ENCODE measurements at places on chromosomes 12 and 14.

GRCh38 chr12:39692258-39692853 lies 72.8 kb upstream of the ABCD2 start:
- DNase-seq = no peak

- DNase-seq = no peak
These were observed 76.3 kb downstream of the CCDC88C start for GRCh38 chr14:91341334-91341733.

- no peak for DNase-seq
These were observed 13.7 kb upstream of the DERA start for GRCh38 chr12:15897433-15897832.

DNA sequence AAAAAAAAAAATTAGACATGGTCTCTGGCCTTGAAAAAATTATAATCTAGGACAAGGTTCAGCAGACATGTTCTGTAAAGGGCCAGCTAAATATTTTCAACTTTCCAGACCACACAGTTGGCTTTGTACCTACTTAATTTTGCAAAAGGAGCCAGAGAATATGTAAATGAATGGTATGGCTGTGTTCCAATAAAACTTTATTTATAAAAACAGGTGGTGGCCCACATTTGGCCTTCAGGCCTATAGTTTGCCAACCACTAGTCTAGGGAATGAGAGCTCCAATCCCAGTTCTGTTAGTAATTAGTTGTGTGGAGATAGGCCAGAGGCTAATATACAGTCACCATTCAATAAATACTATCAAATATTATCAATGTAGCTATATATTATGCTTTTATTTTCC lies 29.3 kb upstream of the PWP1 start:
- no peak for DNase-seq

DNA sequence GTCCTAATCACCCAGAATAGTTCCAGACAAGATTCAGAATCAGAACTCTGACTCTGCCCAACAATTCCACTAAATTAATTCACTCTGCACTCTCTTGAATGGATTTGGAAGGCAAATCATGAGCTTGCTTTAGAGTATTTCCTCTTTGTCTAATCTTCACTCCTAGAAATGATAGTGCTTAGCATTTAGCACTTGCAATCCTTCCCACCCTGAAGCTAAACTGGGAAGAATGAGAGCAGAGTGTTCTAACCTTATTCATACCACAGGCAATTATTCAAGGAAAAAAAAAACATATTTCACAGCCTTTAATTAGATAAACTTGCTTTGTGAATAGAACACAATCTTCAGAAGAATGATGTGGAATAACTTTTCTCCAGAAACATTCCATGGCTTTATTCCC lies 264.6 kb downstream of the PAWR start:
- DNase-seq = no peak

- no peak for DNase-seq
These were observed 4.3 kb downstream of the PAPLN start for GRCh38 chr14:73241481-73242165.

- DNase-seq = no peak
These were observed 27.4 kb downstream of the ABCD4 start for GRCh38 chr14:74275241-74275841.

DNA sequence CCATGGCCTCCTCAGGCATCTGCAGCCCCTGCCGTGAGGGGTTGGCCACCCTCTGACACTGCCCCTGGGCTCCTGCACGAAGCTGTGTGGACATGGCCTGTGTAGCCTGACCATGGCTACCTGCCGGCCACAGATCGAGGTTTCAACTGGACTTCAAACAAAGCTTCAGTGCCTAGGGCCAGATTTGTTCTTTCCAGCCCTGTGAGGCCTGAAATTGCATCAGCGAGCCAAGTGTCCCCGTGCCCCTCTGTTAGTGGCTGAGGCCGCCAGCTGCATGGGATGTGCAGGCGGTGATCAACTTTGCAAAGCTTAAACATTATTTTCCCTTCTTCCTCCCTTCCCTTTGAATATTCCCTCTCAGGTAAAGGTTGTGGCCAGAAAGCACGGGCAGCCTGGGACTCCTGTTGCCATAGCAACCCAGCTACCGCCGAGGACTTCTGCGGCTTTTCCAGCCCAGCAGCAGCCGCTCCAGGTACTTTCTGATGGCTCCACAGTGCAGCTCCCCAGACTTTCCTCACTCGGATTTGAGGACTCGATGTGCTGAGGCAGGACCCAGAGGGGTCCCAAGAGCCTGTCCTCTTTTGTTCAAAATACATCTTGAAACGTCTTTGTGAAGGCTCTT lies 35.8 kb downstream of the DDX51 start:
- no peak for DNase-seq

DNA sequence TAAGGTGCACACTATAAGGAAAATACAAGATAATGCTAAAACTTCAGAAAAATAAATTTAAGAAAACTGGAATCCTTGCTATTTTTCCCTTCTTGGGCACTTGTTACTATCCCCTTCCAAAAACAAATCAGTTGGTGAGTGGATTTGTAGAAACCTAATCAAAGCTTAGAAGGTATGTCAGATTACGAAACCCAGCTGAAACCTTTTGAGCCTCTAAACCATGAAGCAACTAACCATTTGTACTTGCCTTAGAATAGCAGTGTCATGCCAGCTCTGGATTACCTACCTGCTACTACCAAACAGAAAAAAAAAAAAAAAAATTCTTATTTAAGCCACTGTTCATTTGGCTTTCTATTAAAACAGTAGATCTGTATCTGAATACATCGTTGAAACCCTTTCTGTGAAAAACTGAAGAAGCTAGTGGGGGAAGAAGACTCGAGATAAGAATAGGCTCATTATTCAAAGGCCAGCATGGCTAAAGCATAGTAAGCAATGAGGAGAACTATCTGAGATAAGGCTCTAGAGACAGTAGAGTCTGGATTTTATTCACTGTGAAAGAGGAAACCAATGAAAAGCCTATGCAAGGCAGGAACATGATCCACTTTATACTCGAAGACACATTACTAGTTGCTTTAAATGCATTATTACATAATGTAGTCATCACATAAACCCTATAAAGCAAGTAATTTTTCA lies 30.2 kb downstream of the OSBPL8 start:
- no peak for DNase-seq

DNA sequence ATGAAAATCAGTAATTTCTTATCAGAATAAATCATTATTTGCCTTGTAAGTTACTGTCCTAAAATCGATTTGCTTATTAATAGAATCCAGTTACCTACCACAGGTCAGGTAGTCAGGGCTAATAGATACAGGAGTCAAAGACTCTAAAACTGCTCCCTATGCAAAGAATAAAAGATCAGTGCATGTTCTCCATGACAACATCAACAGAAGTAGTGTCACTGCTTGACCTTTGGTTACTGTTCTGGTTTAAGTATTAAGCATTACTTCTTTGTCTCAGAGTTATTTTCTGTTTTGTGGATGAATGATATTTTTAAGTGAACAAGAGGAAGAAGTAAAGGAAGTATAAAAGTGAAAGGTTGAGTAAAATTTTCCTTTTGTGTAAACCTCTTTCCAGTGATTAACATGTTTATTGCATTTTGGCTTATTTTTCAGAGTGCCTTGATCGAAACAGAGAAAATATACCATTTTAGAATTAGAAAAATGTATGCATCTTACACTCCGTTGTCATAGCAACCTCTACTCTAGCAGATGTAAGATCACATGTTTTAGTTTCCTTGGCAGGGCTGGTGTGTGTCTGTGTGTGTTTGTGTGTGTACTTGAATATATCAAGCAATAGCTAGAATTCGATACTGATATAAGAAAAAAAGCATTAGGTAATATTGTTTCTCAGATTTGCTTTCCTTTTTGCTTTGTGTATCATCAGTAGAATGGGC lies 44.7 kb downstream of the ABCD2 start:
- DNase-seq = no peak

GRCh38 chr12:22900401-22900800 lies 275.4 kb downstream of the ETNK1 start:
- DNase-seq = no peak

GRCh38 chr12:69906411-69907216 lies 81.6 kb downstream of the MYRFL start:
- DNase-seq = no peak

GRCh38 chr12:14169281-14169680 lies 187.9 kb upstream of the GRIN2B start:
- no peak for DNase-seq

DNA sequence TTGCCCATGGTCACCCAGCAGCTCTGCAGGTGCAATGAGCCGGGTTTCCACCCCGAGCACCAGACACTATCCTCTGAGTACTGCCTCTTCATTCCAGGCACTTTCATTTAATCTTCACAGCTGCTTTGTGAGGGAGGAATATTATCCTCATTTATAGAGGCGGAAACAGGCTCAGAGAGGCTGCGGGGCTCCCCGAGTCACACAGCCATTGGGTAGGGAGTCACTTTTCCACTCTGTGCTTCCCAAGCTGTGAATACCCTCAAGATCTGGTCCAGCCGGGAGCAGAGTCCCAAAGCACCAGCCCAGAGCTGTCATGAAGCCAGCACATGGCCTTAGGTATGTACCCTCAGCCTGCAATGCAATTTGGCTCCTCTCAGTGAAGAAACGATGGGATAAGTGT lies 51.7 kb upstream of the RIN3 start:
- DNase-seq = no peak

GRCh38 chr14:57391517-57392195 lies 1.3 kb downstream of the NAA30 start:
- no peak for DNase-seq

- no peak for DNase-seq
These were observed 341.9 kb downstream of the C12orf75 start for GRCh38 chr12:105672121-105672975.

DNA sequence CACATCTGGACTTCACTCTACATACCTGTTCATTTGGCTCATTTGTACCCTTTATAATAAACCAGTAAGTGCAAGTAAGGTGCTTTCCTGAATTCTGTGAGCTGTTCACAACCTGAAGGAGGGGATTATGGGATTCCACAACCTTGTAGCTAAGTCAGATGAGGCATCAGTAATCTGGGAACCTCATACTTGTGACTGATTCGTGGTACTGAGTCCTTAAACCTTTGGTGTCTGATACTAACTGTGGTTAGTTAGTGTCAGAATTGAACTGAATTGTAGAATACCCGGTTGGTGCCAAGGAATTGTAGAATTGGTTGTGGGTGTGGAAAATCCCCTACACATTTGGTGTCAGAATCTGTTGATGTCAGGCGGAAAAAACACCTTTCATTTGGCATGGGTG lies 83.4 kb downstream of the TMX1 start:
- DNase-seq = peak; percentile 26

Measured in stimulated activated naive CD8-positive, alpha-beta T cell treated with anti-CD3 and anti-CD28 coated beads, Interleukin-15, amount 100 ng/mL, for 72 hours (primary cell).